CD8-positive, alpha-beta memory T cell (primary cell): ENCODE measurements at places on chromosomes 4 and X. TPM values are rescaled to one million over a fixed set of nuclear protein-coding genes. Genes with fewer than 3 reads are reported as not detected.

Gene RASSF6
- total RNA-seq, result not detected

Gene H2BW1
- total RNA-seq, result not detected

Gene CDKL2
- 0.27 TPM for total RNA-seq

Gene RPGR
- total RNA-seq, result 11.1 TPM

Gene EMCN
- not detected for total RNA-seq

Gene VCX
- not detected for total RNA-seq

Gene WDR17
- 1.4 TPM for total RNA-seq

Gene CTAG2
- 44.1 TPM for total RNA-seq

Gene UPF3B
- 19.9 TPM for total RNA-seq

Gene MAGEA10
- total RNA-seq, result not detected

Gene GYPB
- total RNA-seq, result not detected

Gene COL4A6
- total RNA-seq, result not detected

Gene ADH1B
- total RNA-seq, result not detected

Gene KLB
- total RNA-seq, result not detected

Gene MID1
- not detected for total RNA-seq

Gene NUP54
- 56.6 TPM for total RNA-seq

Gene ITIH6
- not detected for total RNA-seq

Gene TMEM35A
- total RNA-seq, result not detected

Gene TMPRSS11F
- not detected for total RNA-seq

Gene SMAD1
- total RNA-seq, result 1.6 TPM

Gene EFHC2
- total RNA-seq, result 0.20 TPM

Gene MMRN1
- total RNA-seq, result not detected

Gene DOCK11
- 49.4 TPM for total RNA-seq

Gene UGT2B11
- total RNA-seq, result not detected

Gene ZAR1
- not detected for total RNA-seq

Gene CENPE
- total RNA-seq, result 22.9 TPM

Gene RPA4
- total RNA-seq, result 0.18 TPM
